ACHN (cell line): ENCODE measurements at places on chromosomes 16 and 17.

- no peak for DNase-seq
Observed at GRCh38 chr16:19066988-19067348, 446 bp upstream of the COQ7 start.

DNA sequence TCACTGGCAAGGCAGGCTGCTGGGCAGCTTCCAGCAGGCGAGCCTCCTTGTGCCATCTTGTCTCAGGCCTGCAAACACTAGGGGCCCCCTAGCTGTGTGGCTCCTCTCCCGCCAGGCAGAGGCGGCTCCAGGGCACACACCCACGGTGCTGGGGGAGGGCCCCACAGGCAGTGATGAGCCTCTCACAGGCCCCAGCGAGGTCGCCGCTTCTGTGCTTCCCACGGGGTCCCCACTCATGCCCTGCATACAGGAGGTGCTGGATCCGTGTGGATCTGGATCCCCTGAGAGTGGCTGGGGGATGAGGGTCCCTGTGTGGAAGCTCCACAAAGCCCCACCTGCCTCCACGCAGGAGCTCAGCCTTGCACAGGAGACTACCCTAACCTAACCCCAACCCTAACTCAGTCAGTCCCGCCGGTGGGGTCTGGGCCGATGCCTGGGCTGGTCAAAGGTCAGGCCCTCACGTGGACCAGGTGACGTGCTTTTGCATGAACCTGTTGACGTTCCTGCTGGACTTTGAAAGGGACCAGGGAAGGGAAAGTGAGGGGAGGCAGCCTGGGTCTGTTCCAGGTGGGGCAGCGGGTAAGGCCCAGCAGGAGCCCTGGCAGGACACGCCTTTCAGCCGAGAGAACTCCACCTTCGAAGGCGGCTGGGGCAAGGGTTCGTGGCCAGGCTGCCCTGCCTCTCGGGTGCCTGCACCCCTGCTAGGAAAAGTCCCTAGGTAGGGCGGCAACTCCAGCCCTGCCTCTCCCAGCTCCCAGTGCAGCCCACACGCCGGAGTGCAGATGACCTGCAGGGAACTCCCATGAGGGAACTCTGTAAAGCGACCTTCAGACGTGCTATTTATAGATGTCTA, 5.2 kb downstream of the SECTM1 start:
- DNase-seq: no peak

GRCh38 chr17:73410586-73411312, 98.9 kb upstream of the CDC42EP4 start:
- DNase-seq: no peak

- DNase-seq: no peak
Observed at GRCh38 chr17:39212841-39213480, 12.8 kb downstream of the STAC2 start.

DNA sequence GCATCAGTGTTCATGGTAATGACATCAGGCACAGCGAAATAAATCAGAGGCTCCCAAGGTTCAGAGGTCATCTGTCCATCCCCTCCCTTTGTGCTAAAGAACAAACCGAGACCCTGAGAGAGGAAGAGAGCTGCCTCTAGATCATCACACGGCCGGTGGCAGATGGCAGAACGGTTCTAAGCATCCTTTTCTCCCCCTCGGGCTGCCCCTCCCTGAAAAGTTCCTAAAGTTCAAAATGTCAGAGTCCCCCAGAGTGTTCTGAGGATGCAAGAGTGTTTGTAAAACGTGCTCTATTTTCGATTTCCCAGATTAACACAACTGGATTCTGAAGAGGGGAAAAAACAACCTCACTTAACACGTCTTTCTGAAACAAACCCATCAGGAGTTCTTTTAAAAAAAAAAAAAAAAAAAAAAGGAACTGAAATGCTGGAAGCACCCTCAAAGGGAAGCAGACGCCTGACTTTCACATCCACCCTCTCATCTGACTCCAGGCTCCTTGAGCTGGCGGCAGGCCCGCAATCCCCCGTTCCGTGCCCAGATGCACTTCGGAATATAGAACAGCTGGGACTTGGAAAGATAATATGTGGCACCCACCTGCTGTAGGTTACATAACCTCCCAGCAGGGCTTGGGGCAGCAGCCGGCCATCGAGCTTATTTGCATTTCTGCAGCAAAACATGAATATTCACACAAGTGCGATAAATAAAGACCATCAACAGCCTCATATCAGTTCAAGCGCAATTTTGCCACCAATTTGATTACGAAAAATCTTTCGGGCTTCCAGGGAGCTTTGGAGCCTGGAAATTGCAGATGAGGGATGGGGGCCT, 115.5 kb upstream of the SMURF2 start:
- no peak for DNase-seq

GRCh38 chr16:62253966-62254365, 217.7 kb upstream of the CDH8 start:
- no peak for DNase-seq

DNA sequence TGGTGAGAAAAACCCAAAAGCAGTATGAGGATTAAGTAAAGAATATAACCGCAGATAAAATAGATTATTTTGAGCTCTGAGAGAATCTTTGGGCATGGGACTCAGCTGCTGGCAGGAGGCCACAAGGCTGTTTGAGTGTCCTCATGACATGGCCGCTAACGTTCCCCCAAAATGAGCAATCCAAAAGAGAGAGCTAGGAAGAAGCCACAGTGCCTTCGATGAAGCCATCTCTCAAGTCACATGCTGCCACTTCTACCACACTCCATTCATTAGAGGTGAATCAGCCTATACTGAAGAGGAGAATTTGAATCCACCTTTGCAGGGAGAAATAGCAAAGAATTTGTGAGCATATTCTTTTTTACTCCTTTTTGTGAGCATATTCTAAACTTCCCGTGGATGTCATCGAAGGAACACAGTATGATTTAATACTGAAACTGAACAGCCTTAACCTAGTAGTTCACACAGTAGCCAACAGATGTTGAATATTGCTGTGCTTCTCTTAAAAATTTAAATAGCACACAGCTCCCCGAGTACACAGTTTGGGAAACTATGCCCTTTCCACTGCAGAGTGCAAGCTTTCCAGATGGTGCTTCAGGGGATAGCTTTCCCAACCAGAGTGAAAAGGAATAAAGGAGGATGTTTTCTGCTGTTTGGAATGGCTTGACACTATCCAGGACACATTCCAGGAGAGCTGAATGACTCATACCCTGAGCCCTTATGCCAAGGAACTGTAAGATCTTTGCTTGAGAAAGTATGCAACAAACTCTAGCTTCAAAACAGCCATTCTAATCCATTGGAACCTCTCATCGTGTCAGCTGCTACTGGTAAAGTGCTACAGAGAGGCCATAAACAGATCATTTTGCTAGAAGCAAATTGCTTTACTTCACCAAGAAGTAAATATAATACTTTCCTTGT, 33.9 kb downstream of the ANKFY1 start:
- peak; percentile 94 for DNase-seq

DNA sequence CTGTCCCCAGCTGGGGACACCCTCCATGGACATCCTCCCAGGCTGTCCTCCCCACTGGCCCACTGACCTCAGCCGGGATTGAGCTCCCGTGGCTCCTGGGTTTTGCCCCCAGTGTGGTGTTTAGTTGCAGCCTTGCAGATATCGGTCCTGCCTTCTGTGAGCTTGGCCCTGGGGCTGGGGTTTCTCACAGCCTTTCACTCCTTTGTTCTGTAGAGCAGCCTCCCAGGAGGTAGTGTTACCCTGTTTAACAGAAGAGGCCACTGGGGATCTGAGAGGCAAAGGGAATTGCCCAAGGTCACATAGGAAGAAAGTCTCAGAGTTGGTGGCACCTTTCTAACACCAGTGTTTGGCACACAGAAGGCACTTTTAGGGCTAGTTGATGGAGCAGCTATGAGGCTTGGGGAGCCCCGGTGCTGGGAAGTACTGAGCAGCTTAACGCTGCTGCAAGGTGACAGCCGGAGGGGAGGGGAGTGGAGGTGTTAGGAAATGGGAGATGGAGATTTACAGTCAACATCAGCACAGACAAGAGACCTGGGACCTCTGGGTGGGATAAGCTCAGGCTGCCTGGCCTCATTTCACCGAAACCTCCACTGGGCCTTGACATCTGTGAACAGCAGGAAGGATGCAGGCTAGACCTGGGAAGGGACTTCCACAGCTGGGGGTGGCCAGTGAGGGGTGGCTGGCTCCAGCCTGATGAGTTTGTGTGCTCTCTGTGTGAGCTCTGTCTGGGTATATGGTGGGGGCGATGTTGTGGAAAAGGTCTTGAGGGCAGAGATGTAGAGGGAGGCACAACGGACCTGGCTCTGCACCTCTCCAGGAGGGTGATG, 26.1 kb downstream of the CACNA1G start:
- DNase-seq: no peak

DNA sequence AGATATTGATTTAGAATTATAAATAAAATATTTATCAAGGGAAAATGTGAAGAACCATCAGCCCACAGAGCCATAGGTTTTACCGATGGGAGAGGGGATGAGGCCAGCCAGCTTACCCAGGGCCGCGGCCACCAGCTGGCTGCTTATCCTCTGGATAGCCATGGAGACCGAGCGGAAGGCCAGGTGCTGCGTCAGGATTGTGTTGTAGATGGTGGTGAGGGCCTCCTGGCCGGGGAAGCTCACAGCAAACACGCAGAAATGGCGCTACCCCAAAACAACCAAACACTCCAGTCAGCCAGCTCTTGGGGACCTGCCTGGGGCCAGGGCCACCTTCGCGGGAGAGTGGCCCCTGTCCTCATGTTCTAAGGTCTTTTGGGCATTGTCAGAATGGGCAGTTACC, 97.8 kb downstream of the DNAH17 start:
- DNase-seq: no peak

GRCh38 chr16:16797239-16797638, 418.3 kb downstream of the NPIPA7 start:
- peak; percentile 46 for DNase-seq

- no peak for DNase-seq
Observed at GRCh38 chr16:84255050-84255810, 15.4 kb upstream of the KCNG4 start.

GRCh38 chr17:8868529-8868951, 1.1 kb upstream of the PIK3R6 start:
- DNase-seq: no peak
